ENCODE measurements at places on chromosomes 16 and 17.

- no peak for DNase-seq
Measured at GRCh38 chr16:66493490-66494401, 56.2 kb downstream of the TK2 start.

DNA sequence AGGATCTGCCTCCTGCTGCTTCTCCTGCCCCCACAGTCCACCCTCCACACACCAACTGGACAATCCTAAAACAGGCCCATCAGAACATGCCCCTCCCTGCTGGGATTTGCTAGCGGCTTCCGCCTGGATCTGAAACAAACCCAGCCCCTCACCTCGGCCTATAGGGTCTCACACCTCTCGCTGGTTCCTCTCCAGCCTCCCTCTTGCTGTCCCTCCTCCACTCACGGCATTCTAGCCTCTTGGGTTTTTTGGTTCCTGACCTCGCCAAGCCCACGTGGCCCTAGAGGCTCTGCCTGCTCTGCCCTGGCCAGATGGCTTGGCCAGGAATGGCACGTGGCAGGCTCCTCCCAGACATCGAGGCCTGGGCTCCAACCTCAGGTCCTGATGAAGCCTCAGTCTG, 15.7 kb upstream of the MTSS2 start:
- DNase-seq, result no peak

DNA sequence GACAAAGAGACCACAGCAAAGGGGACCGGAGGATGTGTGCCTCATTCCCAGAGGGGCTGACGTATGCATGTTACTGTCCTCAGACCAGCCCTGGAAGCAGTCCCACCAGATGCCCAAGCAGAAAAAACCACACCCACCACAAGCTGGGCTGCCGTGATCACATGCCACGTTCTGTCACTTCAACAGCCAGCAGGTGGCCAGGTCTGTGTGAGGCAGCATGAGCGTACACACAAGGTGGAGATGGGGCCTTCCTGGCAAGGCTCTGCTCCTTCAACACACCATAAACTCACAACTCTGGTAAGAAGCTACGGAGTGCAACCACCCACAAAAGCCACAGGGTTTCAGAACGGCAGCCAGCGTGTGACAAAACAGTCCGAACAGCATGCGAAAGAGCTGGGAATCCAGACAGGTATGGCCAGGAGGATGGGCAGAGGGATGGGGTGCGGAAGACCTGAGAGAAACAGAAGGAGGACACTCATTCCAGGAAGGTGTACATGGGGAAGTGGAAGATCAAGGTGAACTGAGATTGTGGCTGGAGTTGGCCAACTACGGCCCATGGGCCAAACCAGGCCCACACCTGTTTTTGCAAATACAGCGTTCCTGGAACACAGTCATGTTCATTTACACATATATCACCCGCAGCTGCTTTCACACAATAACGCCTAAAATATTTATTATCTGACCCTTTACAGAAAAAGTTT, 27.9 kb downstream of the MBTPS1 start:
- DNase-seq, result no peak

DNA sequence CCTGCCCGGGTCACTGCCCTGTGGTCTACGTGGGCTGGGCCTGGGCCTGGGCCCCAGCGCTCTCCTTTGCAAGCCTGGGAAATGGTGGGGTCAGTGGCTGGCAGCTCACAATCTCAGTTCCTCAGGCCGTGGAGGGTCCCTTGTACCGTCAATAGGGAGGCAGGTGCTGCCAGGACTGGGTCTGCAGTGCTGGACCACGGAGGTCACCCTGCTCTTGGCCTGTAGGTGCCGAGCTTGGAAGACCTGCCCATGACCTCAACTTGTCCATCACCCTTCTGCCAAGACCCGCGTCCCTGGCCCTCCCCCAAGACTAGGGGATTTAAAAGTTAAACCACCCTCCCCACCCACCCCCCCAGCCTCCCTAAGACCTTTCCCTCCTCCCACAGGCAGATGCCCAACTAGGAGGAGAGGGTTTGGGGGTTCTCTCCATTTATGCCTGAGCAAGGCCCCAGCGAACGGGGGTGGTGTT, 2.5 kb downstream of the TBX2 start:
- DNase-seq, result no peak

DNA sequence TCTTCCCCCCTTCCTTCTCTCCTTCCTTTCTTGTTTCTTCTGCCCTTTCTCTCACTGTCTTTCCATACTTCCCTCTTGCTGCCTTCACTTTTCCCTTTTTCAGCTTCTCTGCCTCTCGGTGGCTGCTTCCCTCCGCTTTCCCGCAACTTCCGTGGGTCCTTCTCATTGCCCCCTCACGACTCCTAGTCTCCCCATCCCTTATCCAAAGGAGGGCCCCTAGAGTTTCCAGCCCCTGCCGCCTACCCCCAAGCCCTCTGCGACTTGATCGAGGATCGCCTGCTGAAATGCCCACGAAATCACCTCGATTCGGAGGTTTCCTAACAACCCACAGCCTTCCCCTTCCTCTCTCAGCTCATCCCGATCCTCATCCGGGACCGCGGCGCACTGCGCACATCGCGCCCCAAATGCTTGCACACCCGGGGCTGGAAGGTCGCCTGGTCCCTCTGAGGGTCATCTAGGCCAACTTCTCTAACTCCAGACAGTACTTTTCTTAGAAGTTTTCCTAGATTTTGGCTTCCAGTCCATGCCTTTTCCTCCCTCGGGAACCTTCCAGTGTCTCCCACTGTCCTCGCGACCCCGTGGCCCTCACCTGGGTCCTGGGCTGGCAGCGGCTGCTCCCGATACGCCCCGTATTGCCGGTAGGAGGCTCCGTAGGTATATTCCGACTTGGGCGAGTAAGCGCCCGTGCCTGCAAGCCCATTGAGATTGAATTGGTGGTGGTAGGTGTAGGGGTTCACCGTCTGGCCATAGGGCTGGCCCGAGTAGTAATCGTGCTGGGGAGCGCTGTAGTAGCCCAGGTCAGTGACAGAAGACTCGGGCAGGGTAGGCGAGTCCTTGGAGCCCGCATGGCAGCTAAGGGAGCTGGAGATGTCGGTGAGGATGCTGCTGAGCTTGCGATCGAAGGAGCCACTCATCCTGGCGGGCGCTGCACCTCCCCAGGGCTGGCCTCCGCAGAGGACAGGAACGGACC, 654 bp downstream of the DLX3 start:
- DNase-seq, result no peak

- DNase-seq, result peak; percentile 3
Measured at GRCh38 chr17:52170963-52171572, 12.6 kb upstream of the CA10 start.

DNA sequence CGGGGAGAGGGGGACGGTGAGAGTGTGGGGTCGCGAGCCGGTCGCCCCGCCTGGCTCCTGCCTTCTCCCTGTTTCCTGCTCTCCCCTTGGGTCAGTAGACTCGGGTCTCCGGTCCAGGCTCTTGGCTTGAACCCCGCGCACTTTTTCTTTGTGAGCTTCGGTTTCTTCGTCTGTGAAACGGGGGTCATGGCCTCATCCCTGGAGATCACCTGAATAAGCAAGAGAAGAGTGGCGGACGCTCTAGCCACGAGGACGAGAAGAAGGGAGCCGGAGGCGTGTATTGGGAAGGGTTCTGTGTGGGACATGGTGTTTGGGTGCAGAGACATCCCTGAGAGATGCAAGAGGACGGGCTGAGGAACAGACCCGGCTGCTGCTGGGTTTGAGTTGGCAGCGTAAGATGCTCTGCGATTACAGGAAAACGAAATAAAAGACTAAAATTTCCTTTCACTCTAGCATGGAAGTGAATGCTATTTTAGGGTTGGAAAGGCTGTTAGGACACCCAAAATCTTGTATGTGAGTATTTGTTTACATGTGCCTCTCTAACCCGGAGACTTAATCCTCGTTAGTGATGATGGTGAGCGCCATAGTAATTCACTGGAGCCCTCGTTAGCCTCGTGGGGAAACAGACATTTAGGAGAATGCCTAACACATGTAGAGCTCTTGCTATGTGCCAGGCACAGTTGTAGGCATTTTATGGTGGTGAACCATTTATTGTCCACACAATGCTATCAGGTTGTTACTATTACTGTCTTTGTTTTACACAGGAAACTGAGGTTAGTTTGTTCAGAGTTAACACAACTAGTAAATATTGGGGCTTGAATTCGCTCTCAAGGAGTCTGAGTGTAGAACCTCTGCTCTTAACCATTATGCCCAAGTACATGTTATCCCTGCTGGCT, 646 bp downstream of the KIF22 start:
- peak; percentile 24 for DNase-seq

DNA sequence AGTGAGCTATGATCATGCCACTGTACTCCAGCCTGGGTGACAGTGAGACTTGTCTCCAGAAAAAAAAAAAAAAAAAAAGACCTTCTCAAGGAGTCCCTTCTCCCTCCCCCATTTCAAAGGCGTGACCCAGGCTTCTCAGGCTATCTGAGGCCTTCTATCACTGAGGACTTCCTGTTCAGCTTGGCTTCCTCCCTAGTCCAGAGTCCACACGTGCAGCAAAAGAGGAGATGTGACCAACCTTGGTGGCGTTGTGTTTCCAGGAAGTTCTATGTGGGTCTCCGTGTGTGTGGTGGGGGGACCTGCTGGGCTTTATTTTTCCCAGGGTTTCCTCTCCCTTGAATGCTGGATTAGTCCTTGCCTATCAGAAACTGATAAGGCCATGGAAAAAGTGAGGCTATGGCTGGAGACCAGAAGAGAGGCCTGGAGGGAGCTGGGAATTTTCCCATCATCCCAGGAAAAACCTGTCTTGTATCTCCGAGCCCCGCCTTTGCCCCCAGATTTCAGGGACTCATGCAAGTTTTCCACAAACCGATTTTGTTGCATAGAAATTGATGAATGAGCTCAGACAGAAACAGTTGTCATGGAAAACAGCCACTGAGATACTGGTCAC, 148.1 kb downstream of the SALL1 start:
- no peak for DNase-seq

DNA sequence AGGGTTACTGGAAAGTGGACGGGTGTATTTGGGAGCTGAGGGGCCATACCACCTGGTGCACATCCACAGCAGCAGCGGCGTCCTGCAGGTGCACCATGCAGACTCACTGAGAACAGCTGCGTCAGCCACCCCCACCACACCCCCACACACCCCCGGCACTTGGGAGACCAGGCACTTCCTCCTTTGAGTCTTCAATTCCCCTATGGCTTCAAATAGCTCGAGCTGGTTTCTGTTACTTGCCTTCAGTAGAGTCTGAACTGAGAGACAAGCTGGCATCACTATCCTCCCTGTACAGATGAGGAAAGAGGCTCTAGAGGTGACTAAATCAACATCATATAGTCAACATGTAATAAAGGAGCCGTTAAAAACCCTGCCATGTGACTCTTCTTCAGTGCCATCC, 15.4 kb downstream of the CUEDC1 start:
- DNase-seq, result no peak

DNA sequence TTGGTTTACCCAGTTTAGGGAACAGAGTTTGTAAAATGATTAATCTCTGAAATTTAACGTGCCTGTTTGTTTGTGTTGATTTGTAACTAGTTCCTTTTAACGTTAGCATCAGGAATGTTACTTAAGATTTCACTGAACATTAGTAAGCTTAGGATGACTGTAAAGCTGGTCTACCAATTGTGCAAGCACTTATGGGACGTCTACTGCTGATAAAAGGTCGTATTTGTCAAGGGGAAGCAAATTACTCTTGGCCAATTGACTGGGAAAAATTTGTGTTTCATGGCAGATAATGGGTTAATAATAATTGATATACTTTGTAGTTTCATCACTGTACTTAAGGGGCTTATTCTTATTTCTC, 11.8 kb downstream of the METTL9 start:
- peak; percentile 54 for DNase-seq

DNA sequence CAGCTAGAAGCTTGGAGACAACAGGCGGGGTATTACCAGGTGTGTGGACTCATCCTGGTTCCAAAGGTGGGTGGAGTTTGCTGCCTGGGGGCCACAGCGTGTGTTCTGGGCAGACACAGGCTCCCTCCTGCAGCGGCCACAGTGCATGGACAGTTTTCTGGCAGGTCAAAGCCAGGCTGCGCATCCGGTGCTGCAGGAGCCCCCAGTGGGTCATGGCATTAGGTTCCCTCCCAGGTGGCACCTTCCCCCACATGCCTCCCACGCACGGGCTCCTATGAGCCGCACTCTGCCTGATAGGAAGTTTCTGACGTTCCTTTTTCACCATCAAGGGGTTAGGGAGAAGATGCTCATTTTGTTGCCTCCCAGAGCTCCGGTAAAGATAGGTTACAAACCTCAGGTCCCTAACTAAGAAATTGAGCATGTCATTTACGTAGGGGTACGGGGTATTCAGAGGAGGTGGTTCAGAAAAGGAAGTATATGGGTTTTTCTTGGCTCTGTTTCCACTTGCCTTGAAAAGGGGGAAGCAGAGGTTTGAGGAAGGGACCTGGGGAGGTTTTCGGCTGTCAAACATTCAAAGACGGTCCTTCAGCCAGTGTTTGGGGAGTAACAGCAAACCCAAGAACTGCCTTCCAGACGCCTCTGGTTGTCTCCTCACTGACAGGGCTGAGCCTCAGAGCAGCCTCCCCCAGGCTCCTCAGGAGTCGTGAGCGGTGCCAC, 32.7 kb upstream of the NAT9 start:
- DNase-seq, result no peak

DNA sequence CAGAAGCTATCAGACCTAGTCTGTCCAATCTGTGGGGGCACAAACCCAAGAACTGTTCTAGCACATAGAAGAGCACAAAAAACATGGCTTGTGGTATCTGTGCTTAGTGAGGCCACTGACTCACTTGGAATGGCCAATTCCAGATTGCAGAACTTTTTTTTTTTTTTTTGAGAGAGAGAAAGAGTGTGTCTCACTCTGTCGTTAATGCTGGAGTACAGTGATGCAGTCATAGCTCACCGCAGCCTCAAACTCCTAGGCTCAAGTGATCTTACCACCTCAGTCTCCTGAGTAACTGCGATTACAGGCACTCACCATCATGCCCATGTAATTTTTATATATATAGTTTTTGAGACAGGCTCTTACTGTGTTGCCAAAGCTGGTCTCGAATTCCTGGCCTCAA, 77.2 kb upstream of the CLEC3A start:
- no peak for DNase-seq

DNA sequence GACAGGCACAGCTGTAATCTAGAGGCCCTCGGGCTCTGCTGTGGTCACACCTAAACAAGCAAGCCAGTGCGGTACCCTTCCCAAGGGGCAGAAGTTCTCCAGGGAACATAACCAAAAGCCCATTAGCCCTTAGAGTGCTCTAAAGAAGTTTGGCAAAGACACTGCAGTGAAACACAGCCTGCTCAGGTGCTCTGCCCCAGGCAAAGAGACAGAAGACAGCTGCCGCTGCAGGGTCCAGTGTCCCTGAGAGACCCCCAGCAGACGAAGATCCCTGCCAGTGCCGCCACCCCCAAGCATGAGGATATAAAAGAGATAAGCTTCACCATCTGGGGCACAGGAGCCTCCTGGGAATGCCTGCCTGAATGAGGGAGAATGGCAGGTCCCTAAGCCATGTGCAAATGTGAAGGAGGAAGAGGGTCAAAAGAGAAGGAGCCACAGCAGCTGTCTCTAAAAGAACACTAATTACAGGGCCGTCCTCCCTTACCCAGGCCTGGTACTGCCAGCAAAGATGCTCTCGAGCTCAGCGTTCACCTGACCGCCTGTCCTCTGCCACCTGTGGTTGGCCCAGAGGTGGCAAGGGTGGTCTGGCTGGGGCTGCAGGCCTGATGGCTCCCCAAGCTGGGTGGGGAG, 29.7 kb downstream of the CUEDC1 start:
- DNase-seq, result no peak

- no peak for DNase-seq
Measured at GRCh38 chr16:48892893-48893292, 282.9 kb upstream of the N4BP1 start.

- DNase-seq, result no peak
Measured at GRCh38 chr17:58051468-58051867, 31.8 kb upstream of the DYNLL2 start.

Measured in choroid plexus epithelial cell (primary cell).